ENCODE measurements at places on chromosomes 2 and 18.

- no peak for DNase-seq
Observed at GRCh38 chr2:234853729-234854128, 98.1 kb upstream of the SH3BP4 start.

DNA sequence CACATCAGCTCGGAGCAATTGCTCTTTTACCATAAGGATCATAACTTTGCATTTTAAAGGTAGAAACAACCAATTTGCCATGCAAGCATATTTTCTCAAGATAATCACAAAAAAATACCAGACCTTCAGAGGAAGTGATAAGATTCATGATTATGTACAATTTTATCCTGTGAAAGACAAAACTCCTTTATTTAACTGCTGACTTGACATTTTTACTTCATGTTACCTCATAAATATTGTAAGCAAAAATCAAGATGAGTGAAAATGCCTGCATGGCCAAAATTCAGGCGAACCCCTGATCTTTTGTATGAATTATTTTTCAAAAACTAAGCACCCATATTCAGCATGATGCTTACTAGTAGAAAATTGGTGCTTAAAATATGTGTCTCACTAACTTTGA lies 246.4 kb downstream of the CD226 start:
- no peak for DNase-seq

DNA sequence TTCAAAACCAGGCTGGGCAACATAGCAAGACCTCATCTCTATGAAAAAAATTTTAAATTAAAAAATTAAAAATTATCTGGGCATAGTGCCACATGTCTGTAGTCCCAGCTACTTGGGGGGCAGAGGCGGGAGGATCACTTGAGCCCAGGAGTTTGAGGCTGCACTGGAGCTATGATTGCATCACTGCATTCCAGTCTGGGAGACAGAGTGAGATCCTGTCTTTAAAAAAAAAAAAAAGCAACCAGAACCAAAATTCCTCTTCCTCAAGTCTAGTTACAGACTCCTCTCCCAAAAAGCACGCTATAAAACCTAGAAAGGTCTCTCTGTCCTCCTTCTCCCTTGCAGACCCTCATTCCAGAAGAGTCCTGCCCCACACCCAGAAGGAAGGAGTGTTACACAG lies 23.9 kb downstream of the TNFAIP6 start:
- no peak for DNase-seq

GRCh38 chr2:55876429-55877086 lies 47.0 kb downstream of the EFEMP1 start:
- DNase-seq = no peak

- no peak for DNase-seq
Observed at GRCh38 chr2:42267530-42267929, 93.5 kb downstream of the COX7A2L start.

GRCh38 chr2:152201466-152201830 lies 25.9 kb upstream of the STAM2 start:
- DNase-seq = no peak

GRCh38 chr2:213202011-213202410 lies 50.6 kb upstream of the IKZF2 start:
- no peak for DNase-seq

DNA sequence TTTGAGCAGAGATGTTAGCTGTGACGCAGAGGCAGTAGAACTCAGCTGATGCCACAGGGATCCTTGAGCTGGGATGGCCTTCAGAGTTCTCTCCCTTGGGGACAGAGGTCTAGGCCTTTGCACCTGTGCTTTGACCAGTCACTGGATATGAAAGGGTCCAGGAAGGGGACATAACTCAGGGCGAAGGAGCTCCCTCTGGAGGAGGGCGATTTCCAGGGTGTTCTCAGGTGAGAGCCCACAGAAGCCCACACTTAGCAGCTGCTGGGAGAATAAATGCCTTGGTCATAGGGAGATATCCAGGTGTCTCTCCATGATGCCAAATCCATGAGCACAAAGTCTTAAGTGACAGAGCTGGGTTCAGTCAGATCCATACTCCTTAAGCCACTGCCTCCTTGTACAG lies 369.2 kb downstream of the NYAP2 start:
- DNase-seq = no peak

DNA sequence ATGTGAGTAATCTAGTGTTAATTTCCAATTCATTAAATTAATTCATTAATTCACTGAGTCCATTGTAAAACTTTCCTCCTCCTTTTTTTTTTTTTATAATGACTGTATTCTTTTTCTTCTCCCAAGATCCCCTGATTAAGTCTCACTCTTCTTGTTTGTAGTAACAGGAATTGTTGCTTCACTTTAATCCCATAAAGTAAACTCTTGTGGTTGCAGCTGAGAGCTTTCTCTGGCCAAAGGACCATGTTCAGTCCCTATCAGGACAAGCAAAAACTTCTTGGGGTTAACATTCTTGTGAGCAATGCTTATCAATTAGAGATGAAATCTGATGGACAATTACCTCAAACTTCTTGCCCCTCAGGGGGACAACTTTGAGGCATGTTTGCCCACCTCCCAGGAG lies 400.2 kb upstream of the SPHKAP start:
- DNase-seq = no peak

GRCh38 chr2:111017909-111018308 lies 102.8 kb upstream of the BCL2L11 start:
- DNase-seq = no peak

GRCh38 chr18:28999726-29000125 lies 822.8 kb upstream of the CDH2 start:
- no peak for DNase-seq

DNA sequence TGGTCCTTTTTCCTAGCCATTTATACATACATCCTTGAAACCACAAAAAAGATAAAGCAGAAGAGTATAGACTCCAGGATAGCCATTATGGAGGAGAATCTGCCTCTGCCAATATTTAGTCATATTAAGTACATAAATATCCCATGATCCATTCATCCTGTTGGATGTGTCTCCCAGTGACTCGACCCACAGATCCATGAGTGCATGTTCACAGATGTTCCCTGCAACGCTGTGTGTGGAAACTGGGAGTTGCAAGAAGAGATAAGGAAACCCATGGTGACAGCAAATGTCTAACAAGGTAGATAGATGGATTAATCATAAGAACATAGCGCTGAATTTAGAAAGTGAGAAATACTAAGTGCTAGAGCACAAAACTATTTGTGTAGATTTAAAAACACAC lies 34.5 kb downstream of the STK39 start:
- DNase-seq = no peak

GRCh38 chr2:237160271-237160919 lies 74.7 kb downstream of the COPS8 start:
- DNase-seq = no peak

GRCh38 chr18:55199291-55199963 lies 240.2 kb upstream of the CCDC68 start:
- DNase-seq = no peak

DNA sequence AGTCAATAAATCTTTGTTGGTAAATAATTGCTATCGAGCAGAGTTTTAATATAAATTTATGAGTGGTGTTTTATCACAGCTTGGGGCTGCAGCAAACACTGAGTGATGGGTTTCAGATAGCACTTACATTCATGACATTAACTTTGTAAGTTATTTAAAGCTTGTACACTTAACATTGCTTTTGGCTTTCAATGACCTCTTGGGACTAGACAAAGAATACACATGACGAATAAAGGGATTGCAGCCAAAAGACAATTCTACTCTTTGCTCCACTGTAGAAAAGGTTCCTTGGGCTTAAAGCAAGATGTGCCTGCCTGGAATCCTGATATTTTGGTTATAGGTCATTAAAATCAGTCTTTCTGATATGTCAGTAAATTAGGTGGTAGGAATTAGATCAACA lies 299.5 kb downstream of the GBX2 start:
- DNase-seq = no peak

DNA sequence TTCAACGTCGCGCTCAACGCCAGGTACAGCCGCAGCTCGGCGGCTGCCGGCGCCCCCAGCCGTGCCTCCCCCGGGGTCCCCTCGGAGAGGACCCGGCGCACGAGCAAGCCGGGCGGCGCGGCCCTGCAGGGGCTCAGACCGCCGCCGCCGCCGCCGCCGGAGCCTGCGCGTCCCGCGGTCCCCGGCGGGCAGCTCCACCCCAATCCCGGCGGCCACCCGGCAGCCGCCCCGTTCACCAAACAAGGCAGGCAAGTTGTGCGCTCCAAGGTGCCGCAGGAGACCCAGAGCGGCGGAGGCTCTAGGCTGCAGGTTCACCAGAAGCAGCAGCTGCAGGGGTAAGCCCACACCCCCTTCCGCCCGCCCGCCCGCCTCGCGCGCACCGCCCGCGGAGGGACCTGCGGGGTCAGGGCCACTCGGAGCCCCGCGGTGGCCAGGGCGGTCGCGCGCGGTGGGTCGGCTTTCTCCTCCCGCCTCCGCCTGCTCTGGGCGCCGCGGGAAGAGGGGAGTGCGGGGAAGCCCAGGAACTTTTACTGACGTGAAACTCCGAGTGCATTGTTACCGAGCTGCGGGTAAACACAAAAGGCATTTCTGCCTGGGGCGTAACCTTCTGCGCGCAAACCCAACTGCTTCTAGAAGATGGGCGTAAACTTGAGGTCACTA lies 861 bp downstream of the LTBP1 start:
- DNase-seq = peak; percentile 24

GRCh38 chr18:25166113-25166512 lies 185.9 kb downstream of the ZNF521 start:
- no peak for DNase-seq

DNA sequence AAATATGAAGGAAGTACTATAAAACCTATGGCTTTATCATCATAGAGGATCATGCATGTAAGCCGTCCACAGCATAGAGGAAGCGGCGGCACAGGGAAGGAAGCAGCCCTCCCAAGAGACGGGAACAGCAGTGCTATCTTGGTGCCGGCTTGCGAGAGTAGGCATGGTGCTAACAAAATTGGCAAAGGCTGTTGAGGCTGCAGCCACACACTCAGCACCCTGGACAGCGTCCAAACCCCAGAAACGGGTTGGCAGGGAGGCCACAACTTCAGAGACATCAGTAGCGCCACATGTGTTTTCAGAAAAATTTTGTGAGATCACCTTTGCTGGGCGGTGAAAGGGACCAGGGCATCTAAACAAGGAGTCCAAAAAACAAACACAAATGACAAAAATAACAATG lies 37.7 kb downstream of the NETO1 start:
- DNase-seq = peak; percentile 4

DNA sequence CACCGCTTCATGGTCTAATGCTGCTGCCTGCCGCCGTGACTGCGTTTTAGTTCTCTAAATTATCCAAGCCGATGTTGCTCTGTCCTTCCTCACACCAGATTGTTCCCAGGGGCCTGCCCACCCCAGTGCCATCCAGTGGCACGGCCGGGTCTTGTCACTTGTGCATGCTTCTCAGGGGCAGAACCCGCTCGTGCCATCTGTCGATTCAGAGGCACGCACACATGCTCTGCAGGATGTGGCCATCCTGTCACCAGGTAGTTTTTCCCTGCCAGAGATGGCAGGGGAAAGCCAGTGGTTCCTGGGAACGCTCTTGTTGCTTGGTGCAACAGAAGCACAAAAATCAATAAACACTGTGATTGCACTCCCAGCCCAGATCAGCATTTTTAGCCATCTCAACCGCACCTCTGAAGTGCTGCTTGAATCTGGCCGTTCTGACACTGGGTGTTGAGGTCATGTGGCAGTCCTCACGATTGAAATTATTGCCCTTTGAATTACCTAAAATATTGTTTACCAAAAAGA lies 119.6 kb upstream of the BOD1L2 start:
- no peak for DNase-seq

DNA sequence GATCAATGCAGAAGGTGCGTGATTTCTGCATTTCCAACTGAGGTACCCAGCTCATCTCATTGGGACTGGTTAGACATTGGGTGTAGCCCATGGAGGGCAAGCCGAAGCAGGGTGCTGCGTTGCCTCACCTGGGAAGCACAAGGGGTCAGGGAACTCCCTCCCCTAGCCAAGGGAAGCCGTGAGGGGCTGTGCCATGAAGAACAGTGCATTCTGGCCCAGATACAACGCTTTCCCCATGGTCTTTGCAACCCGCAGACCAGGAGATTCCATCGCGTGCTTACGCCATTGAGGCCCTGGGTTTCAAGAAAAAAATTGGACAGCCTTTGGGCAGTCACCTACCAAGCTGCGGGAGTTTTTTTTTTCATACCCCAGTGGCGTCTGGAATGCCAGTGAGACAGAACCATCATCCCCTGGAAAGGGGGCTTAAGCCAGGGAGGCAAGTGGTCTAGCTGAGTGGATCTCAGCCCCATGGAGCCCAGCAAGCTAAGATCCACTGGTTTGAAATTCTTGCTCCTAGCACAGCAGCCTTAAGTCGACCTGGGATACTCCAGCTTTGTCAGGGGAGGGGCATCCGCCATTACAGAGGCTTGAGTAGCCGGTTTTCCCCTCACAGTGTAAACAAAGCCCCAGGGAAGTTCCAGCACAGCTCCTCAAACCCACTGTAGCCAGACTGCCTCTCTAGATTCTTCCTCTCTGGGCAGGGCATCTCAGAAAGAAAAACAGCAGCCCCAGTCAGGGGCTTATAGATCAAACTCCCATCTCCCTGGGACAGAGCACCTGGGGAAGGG lies 21.7 kb downstream of the TFPI start:
- no peak for DNase-seq

- no peak for DNase-seq
Observed at GRCh38 chr2:42371611-42372473, 10.8 kb upstream of the COX7A2L start.

- no peak for DNase-seq
Observed at GRCh38 chr2:96648306-96648930, 5.9 kb downstream of the FER1L5 start.

- DNase-seq = peak; percentile 9
Observed at GRCh38 chr2:21317131-21317530, 193.4 kb downstream of the TDRD15 start.

DNA sequence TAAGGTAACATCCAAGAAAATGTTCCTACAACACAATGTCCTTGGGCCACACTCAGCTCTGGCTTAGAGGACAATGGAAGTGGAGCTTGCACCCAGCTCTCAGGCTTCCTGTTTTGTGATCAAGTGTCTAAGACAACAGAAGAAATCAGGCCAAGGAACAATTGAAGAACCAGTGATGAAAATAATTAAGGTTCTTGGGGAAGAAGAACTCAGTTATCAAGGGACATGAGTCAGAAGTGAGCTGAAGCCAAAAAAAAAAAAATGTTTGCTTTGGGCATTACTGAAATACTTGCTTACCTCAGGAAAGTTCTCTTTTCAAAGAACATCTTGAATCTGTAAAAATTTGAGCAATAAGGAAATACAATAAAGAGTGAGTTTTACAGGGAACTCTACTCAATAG lies 299.0 kb downstream of the FBXO15 start:
- no peak for DNase-seq

DNA sequence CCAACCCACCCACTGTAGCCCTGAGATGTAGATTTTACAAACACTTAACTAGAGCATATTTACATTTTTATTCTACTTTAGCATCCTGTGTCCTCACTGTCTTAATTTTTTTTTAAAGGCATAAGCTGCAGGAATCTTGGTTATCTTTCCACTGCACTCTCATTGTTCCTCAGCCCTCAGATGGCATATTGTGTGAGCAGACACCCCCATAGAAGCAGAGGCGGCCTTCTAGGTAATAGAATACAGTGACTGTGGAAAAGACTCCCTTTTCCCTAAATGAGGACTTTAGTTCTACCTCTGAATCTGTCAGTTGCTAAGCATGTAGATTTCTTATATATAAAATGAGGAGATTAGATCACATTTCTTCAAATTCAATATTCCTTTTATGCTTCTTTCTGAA lies 543.5 kb upstream of the SPHKAP start:
- no peak for DNase-seq

- DNase-seq = peak; percentile 18
Observed at GRCh38 chr2:75896779-75897366, 186.2 kb upstream of the GCFC2 start.

Measured in Caki2 (cell line).